ENCODE measurements at places on chromosomes 12 and 14.

DNA sequence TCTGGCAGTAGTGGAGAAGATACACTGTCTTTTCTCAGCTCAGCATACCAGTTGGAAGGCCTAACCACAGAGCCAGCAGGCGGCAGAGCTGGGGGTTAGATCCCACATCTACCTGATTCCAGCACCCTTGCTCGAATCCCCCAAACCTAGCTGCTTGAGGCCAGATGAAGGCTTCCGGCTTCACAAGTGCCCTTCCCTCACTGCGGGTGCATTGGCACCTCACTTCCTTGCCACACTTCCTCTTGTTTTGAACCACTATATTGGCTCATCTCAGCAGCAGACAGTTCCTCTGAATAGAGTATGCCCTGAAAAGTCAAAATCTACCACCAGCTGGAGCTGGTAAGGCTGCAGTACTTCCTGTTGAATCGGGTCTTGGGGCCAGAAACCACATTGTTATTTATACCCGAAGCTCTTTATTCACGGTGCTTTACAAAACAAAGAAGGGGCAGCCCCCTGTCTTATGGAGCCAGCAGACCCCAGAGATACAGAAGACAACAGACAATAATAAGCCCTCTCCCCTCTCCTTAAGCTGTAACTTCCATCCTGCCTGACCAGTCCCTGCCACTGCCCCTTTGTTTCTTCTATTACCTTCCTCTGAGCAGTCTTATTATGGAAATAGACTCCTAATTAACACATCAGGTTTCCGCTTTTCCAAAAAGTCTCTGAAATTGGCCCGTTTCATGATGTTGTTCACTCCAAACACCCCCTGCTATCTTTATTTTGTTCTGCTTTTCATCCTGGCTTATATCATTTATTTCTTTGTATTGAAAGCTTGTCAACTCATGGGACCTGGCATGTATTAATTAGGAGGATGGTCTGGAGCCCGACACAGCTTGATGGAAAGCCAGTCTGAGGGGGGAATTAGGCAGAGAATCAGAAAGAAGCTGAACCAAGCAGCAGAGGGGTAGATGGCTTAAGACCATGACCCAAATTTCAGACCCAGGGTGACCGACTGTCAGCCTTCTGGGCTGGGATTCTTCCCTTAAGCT, 233.5 kb downstream of the EFCAB11 start:
- no peak for DNase-seq

DNA sequence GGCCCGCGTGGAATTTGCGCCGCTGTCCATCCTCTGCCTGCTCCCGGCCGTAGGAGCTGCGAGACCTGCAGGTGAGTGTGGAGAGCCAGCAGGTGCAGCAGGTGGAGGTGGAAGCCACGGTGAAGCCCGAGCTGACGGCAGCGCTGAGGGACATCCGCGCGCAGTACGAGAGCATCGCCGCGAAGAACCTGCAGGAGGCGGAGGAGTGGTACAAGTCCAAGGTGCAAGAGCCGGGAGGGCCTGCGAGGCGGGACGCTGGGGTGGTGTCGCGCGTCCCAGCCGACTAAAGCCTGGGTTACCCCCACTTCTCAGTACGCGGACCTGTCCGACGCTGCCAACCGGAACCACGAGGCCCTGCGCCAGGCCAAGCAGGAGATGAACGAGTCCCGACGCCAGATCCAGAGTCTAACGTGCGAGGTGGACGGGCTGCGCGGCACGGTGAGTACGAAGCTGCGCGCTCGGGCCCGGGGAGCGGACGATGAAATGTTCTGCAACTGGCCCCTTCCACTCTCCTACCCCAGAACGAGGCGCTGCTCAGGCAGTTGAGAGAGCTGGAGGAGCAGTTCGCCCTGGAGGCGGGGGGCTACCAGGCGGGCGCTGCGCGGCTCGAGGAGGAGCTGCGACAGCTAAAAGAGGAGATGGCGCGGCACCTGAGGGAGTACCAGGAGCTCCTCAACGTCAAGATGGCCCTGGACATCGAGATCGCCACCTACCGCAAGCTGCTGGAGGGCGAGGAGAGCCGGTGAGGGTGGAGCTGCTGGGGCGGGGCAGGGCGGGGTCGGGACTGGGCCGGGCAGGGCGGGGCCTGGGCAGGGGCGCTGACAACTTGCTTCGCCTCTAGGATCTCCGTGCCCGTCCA, 2.1 kb downstream of the PRPH start:
- no peak for DNase-seq

GRCh38 chr14:89977668-89978067, 21.9 kb downstream of the TDP1 start:
- DNase-seq, result no peak

- DNase-seq, result no peak
Observed at GRCh38 chr12:75971253-75971652, 60.3 kb downstream of the PHLDA1 start.

GRCh38 chr12:117111386-117111785, 12.2 kb upstream of the TESC start:
- no peak for DNase-seq

- DNase-seq, result no peak
Observed at GRCh38 chr14:93888995-93889394, 38.1 kb upstream of the FAM181A start.

GRCh38 chr12:119328111-119328510, 6.4 kb upstream of the CCDC60 start:
- no peak for DNase-seq

DNA sequence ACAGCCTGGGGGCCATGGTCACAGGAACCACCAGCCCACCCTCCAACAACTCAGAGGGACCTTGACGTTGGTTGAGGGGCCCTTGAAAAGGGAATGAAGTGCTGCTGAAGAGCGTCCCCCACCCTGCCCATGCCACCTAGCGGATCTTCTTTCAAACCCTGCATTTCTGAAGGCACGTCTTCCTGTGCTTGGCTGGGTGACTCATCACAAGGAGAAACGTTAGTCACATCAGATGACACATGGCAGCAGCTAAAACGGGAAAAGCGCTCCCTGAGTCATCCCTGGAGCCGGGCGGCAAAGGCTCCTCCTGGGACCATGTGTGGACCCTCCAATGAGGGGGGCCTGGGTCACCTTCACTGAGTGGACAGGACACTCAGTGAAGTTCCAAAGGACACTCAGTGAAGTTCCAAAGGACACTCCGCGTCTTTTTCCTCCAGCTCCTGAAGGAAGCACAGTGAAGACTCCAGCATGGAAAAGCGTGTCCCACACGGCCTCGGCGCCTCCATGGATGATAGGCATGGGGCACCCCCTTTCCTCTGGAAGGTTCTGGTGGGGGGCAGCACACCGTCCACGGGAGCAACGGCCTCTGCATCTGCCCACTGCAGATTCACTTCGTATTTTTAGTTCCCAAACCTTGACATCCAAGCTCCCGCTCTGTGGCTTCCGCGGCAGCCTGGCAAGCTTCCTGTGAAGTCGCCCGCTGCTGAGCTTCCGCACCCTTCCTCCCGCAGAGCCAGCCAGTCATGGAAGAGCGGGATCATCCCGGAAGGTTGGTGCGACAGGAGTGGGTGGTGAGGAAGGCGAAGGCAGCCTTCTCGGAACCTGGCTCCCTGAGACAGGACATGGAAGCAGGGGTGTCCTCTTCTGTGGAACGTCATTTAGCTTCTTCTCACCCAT, 383.4 kb downstream of the VRK1 start:
- DNase-seq, result no peak

DNA sequence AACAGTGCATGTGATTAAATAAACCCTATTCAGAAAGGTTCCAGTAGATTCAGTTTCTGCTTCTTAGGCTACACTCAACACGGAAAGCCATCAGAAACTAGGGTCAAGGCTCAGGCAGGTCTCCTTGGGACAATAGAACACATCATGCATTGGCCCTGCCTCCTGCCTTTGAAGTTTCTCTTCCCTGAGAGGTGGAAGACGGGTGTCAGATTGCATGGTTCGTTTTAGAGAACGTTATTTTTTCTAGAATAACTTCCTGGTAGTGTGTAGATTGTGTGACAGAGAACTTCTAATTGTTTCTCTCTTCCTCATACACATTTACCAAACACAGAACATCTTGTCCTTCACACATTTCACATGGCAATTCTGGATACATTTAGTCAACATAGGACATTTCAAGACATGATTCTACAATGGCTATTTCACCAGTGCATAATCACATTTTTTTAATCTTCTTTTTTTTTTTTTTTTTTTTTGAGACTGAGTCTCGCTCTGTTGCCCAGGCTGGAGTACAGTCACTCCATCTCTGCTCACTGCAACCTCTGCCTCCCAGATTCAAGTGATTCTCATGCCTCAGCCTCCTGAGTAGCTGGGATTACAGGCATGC, 106.6 kb upstream of the AMN1 start:
- no peak for DNase-seq

DNA sequence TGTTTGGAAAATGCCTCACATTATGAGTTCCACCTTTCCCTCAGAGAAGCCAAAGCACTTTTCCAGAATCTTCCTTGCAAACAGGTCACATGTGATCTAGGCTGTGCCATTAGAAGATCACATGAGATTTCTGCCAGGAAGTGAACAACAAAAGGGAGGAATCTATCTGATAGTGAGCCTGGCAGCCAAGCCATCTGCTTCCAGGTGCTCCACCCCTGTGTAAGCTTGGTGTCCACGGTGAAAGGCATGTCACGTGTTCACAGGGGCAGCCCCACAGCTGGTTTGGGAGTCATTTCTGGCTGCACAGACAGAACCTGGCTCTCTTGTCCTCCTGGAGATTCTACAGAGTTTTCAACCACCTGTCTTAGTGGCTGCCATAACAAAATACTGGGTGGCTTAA, 3.5 kb upstream of the KSR2 start:
- no peak for DNase-seq

GRCh38 chr12:91370086-91370868, 187.7 kb upstream of the DCN start:
- DNase-seq, result no peak

DNA sequence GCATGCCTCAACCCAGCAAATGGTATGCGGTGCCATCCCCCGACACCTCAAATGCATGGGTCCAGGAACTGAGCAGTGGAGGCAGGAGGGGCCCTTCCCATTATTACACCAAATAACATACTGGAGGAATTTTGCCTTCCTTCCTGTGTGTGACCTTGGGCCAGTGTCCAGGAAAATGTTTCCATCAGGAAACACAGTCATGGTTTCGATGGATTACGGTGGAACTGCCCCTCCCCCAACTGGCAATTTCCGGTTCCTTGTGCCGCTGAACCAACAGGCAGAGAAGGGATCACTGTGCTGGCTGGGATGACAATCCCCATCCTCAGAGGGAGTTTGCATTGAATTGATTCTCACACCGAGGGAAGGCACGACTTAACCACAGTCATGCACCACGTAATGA, 9.1 kb upstream of the CDC42BPB start:
- no peak for DNase-seq

GRCh38 chr14:96592591-96593386, 90.6 kb downstream of the PAPOLA start:
- no peak for DNase-seq

DNA sequence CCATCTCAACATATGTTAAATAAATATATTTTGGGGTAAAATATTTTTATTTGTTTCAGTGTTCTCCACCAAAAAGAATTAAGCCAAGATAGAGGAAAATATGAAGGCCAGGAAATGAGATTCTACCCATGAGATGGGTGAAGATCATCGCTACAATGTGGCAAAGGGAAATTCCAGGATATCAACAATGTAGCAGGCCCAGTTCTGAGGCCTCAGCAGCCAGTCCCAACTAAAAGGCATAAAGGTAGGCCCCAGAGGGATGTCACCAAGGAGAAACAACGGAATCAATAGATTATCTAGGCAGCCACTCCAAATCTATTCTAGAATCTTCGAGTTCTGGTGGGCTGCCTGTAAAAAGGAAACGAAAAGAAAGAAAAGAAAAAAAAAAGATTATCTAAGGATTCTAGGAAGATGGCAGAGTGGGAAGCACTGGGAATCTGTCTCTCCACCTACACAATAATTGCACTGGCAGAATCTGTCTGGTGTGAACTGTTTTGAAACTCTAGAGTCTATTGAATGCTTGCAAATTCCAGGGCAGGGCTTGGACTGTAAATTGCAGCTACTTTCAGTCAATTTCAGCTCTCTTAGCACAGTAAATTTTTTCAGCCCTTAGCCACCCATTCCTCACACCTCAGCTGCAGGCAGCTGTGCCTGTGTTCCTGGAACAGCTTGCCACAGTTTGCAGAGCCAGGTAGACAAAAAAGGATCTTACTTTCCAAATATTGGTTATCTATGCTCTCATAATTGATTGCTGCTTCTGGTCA, 33.1 kb upstream of the MMP19 start:
- no peak for DNase-seq

DNA sequence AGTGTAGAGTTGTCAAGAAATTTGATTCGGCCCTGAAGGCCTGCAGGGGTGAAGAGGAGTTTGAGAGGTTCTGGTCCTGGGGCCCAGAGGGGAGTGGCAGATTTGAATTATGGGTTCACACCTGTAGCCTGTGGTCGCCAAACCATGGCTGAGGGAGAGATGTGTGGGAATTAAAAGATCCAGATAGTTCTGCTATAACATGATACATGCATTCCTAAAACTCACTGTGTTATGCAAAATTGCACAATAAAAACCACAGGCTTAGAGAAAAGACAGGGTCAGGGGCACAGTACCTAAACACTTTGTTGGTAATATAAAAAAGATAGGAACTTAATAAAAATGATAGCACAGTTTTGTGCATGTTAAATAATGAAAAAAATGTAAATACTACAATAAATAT, 106.2 kb downstream of the TMEM30B start:
- no peak for DNase-seq

GRCh38 chr12:2796187-2796666, 1.5 kb downstream of the FKBP4 start:
- no peak for DNase-seq
